ENCODE measurements at places on chromosomes 4 and X.

DNA sequence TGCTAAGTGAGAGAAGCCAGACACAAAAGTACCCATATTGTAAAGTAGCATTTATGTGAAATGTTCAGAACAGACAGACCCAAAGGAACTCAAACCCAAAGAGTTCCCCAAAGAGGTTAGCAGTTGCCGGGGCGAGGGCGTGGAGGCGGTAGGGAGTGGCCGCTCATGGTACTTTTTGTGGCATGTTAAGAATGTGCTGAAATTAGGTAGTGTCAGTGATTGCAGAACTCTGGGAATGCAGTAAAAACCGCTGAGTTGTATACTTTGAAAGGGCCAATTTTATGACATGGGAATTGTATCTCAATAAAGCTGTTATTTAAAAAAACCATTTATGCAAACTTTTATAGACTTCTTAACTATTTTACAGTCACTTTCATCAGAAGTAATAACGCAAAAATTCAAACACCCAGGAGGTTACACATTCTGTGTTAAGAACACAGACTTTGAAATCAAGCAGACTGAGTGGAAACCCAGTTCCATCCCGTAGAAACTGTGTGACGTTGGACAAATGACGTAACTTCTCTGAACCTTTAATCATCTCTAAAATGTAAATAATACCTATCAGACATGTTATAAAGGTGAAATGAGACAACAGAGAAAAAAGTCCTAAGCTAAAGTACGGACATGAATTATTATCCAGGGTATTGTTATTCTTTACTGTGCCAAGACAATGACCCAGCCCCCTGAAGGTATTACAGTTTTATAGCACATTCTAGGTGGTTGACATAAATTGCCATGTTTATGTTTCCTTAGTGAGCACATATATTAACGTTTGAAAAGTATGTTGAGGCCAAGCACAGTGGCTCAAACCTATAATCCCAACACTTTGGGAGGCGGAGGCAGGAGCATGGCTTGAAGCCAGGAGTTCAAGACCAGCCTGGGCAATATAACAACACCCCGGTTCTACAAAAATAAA lies 19.7 kb downstream of the ZFP42 start:
- DNase-seq: no peak

GRCh38 chr4:5815641-5816040 lies 77.2 kb downstream of the CRMP1 start:
- DNase-seq: no peak

DNA sequence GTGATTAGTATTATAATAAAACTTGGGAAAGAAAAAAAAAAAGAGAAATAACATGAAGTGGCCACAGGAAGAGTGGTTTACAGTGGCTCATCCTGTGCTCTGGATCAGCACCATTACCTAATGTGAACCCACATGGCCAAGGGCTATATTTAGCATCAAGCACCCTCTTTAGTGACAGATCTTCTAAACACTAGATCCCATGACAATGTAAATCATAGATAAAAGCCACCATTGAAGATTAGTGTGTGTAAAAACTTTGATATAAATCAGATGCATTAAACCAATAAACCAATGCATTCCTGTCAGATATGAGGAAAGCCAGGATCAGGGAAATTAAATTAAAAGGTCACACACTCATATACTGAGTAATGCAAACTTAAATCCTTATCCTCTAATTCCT lies 400.6 kb upstream of the MAGEB18 start:
- DNase-seq: no peak

- DNase-seq: no peak
These were observed 27.3 kb downstream of the ASMTL start for GRCh38 chrX:1425381-1425780.

DNA sequence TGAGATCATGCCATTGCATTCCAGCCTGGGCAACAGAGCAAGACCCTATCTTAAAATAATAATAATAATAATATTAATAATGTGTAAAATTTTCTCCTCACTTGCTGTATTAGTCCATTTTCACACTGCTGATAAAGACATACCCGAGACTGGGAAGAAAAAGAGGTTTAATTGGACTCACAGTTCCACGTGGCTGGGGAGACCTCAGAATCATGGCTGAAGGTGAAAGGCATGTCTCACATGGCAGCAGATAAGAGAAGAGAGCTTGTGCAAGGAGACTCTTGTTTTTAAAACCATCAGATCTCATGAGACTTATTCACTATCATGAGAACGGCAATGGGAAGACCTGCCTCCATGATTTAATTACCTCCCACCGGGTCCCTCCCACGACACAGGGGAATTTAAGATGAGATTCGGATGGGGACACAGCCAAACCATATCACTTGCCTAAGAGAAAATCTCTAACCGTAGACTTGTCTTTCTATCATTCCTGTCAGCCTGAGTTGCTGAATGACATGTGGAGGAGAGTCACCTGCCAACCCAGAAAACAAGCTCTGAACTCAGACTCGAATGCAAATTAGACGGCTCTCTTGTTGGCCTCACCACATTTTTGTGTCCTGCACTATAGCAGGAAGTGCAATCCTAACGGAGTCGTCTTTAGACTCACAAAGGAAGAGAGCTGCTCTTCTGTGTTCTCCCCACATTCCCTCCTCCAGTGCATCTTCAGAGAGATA lies 51.9 kb upstream of the DCTD start:
- no peak for DNase-seq

DNA sequence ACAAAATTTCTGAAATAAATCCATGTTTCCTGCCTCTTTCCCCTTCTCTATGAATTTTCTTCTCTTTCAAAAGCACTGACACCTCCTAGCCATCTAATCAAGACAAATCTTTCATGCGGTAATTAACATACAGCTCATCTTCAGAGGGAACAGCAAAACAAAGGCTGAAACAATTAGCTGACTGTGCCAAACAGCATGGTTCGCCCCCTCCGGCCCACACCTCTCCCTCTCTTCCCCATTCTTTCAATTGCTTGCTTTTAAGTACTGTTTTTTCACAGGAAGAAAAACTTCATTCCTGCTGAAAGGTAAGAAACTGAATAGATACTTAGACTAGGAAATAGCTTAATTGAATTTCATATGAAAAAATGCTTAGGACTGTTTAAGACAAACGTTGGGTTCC lies 291.1 kb upstream of the NOCT start:
- no peak for DNase-seq

DNA sequence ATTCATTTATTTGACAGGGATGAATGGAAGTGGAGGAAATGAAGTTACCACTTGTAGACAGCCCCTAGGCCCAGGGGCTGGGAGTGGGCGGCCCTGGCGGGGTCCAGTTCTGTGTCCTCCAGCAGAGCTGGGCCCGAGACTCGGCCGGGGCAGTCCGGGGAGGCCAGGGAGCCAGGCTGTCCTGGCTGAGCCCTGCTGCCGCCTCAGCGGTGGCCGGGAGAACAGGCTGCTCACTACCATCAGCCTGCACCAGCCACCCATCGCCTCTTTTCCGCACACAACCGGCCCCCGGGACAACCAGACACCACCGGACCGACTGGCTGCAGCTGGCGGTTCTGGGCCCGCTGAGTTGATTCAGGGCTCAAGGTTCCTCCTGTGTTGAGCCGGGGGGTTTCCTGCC lies 25.6 kb downstream of the CLDN34 start:
- DNase-seq: no peak

- DNase-seq: no peak
These were observed 25.1 kb downstream of the UGDH start for GRCh38 chr4:39502019-39502663.

- no peak for DNase-seq
These were observed 33.3 kb upstream of the ZNF280C start for GRCh38 chrX:130301977-130302376.

GRCh38 chrX:42093756-42094155 lies 170.4 kb upstream of the CASK start:
- DNase-seq: peak; percentile 21

DNA sequence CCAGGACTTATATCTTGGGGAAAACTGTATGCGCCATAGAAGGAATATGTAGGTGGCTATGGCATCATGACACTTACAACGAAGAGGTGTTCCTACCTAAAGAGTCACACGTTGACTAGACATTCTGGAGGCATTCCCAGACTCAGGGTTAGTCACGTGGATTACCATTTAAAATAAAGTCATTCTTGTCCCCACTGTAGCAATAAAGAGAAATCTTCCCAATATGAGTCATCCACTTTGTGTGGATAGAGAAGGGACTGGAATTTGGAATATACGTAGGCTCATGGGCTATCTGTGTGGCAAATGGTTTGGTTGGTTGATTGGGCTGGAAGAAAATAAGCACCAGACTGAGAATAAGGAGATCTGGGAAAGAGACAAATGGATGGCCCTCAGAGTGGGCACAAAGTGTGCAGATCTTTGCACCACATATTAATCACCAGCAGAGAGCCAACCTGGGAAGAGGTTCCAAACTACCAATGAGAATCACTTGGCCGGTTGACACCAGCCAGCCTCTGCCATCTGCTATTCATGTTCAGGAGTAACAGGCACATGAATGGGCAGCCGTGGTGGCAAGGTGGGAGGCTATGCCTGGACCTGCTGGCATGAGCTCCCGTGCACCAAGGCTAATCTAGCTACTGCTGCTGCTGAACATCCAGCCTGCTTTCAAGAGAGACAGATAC lies 41.0 kb downstream of the MTNR1A start:
- DNase-seq: no peak

- DNase-seq: no peak
These were observed 14.6 kb upstream of the KIAA0232 start for GRCh38 chr4:6767748-6768538.

DNA sequence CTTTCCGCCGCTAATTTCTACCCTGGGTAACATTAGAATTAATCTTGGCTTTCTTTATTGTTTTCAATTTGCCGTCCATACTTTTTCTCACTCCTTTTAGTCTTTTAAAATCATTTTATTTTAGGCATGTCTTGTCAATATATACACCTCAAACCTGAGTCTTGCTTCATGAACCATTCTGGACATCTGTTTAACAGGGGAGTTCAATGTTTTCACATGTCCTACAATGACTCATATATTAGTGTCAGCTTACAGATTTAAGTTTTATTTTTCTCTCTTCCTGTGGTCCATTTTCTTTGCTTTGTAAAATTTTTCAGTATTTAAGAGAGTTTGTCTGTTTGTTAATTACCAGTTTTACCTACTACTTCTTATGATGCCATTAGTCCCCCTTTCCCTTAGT lies 89.5 kb downstream of the LCORL start:
- no peak for DNase-seq

- DNase-seq: no peak
These were observed 11.7 kb upstream of the GYG2 start for GRCh38 chrX:2817036-2817435.

DNA sequence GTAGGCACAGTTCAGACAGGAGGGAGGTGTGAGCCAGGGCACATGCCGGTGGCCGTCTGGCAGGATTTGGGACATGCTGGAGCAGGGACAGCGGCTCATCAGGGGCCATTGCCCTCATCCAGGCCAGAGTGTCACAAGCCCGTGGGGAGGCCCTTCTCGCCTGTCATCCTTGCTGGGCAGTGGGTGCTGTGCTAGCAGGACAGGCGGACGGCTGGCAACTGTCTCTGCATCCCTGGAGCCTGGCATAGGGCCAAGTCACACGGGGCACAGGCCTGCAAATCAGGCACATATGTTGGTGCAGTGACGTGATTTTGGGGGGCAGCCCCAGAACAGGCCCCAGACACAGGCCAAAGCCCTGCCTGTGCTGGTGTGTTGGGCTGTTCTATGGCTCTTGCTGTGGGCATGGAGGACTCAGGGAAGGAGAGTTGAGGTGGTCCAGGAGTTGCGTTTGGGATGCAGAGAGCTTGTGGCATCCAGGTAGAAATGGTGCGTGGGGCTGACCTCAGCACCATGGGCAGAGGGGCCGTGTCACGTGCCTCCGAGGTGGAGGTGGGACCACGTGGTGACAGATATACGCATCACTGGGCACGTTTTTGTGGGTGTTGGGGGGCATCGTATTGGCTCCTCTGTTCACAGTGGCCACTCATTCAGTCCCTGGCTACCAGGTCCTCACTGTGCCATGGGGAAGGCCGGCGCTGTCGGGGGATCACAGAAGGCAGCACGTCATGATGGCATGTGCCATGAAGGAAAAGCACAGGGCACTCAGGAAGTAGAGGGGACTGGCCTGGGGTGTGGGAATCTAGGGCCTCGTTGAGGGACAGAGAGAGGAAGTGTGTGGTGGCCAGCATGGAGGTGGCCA lies 14.6 kb upstream of the MSANTD1 start:
- DNase-seq: no peak

Measured in CD4-positive, alpha-beta T cell treated with Interleukin-21 for 1 hour (primary cell).